Hematopoietic multipotent progenitor cell treated with erythropoietin and hydrocortisone succinate and interleukin-3 and kit ligand, for 8 days (in vitro differentiated cells): ENCODE measurements at places on chromosomes 3 and 15.

GRCh38 chr3:20316238-20316637 is 130.2 kb upstream of the SGO1 start:
- DNase-seq, result no peak

DNA sequence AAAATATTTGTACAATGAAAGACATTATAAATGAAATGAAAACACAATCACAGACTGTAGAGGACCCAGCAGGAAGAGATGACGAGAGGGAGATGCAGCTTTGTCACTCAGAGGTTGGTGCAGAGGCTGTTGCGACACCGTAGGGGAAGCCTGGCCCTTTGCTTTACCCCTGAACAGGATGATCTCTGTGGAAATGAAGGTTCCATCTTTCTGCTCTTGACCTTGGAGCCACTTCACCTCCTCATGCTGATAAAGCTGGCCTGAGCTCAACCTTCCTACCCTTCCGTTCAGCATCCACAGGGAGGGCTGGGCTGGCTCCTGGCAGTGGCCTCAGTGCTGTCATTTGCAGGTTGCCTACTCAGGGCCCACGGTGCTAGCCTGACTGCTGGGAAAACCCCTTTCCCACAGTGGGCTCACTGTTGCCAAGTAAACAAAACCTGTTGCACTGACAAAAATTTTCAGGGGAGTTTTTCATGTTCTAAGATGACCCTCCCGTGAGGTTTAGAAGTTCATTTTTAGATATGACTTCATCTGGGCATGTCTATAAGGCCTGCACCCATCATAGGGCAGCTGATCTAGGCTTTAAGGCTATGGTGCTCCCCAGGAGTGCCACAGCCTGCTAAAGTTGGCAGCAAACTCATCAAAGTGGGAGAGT is 3.0 kb upstream of the CD80 start:
- DNase-seq, result no peak

DNA sequence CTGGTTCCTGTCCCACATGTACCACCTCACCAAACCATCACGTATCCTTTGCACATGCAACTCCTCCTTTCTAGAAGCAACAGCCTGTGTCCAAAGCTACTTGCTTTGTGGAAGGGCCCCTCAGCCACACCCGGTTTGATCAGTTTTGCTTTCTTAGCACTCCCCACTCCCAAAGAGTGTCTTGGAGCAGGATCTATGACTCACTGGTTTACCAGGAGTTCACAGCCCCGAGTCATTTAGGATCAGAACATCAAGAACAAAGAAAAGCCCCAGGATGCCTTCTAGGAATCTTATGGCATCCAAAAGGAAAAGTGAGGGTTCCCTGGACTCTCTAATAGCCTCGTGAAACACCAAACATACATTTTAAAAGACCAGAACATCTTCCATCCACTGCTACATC is 50.7 kb upstream of the IGF1R start:
- DNase-seq, result no peak

DNA sequence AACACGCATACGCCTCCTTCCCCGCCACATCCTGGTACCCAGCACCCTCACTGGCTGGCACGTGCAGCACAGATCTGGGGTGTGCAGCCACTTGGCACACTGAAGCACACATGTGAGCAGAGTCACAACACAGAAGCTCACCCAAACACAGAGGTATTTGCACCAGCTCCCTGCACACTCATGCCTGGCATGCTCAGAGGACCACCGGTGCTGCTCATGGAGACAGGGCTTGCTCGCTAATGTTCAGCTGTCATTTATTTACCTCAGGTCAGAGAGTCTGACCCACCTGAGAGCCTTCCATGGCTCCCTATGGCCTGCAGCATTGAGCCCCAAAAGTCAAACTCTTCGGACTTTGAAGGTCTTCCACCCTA is 70.4 kb downstream of the ADAMTS7 start:
- no peak for DNase-seq

- DNase-seq, result no peak
Measured at GRCh38 chr3:150544041-150544440, 2.3 kb downstream of the SERP1 start.

DNA sequence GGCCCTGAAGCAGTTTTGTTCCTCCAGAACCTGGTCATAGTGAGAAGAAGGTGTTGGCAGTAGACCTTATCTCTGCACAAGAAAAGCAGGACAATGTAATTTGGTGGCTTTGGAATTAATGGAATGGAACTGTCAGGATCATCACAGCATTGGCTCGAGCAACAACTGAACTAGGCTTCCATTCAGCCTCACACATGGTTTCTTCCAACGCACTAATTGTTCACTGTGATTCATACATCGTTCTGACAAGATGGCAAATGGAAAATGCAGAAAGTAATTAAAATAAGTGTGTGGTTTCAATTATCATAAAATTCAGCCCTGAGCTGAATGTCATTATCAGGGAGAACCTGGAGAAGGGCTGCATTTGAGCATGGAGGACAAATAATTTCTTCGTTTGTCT is 80.6 kb downstream of the MFSD1 start:
- DNase-seq, result no peak

DNA sequence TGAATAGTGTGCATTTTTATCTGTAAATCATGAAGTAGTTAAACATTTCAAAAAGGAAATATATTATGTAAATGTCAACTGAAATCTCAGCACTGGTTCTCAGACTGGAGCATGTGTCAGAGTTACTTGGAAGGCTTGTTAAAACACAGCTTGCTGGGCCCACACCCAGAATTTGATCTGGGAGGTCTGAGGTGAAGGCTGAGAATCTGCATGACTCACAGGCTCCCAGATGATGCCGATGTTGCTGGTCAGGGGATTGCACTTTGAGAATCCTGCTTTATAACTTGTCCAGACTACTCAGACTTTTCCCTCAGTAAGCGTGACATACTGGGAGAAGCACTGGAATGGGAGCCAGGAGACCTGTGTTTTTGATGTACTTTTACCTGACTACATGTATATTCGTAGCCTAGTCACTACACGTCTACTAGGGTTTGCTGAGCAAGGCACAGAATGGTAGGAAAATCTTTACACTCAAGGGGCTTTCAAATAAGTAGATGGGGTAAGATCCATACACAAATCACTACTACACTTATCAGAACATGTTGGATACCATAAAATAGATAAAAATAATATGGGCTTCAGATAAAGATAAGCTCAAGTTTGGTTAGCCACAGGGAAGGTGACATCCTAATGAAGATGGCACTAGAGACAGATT is 77.1 kb upstream of the MEX3B start:
- DNase-seq, result no peak

GRCh38 chr3:64681827-64682226 is 6.0 kb downstream of the ADAMTS9 start:
- no peak for DNase-seq

DNA sequence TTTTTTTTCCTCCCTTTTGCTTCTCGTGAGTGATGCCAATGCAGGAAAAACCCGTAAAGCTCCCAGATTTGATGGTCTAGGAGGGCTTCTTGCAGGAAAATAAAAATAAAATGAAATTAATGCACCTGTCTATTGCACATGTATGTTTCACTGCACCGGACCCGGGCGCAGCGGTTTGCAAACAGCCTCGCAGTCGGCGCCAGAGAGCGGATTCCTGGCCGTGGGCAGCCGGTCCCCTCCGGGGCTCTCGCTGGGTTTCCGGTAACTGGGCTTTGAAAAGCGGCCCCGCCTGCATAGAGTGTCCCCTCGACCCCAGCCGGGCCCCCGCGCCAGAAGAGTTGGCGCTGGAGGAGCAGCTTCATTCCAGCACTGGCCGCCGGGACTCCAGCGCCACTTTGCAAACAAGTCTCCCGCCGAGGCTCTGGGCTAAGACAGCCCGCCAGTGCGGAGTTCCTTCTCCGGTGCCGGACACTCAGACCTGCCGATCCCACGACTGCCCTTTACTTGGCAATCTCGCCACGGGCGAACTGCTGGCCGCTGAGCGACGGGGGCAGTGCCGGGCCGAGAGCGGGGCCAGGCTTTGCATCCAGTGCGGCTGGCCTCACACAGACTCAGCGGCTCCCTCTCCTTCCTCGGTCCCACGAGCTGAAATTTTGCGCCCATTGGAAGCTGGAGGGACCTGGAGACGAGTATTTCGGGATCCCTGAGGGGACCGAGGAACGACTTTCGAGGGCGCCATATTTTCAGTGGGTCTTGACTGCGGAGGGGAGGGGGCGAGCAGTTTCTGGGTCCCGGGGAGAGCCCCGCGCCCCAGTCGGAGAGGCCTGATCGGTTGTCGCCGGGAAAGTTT is 225.9 kb upstream of the C2CD4B start:
- DNase-seq, result peak; percentile 47

GRCh38 chr15:100175406-100176114 is 166.2 kb downstream of the ADAMTS17 start:
- DNase-seq, result no peak

DNA sequence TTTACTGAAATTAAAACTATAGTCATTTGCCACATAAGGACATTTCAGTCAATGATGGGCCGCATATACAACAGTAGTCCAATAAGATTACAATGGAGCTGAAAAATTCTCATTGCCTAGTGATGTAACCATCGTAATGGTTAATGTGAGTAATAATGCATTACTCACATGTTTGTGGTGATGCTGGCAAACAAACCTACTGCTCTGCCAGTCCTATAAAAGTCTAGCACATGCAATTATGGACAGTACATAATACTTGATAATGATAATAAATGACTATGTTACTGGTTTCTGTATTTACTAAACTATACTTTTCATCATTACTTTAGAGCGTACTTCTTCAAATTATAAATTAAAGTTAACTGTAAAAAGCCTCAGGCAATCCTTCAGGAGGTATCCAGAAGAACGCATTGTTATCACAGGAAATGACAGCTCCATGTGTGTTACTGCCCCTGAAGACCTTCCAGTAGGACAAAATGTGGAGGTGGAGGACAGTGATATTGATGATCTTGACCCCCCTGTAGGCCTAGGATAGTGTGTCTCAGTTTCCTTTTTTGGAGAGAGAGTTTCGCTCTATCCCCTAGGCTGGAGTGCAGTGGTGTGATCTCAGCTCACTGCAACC is 102.7 kb downstream of the ATP1B3 start:
- DNase-seq, result no peak

DNA sequence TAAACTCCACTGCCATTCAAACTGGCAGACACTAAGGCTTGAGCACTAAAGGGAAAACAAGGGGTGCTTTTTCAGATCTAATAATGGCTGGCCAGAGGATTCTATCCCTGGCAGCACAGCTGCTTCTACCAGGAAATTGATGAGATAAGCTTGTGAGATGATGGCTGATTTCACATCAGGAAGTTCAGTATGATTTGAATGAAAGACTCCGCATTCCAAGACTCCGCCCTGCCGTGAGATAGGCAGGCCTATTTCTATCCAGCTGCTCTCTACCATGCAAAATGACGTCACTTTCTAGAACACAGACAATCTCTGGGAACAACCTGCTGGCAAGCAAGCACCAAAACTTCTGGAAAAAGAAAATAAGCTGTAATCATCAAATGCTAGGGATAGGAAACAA is 171.8 kb downstream of the WDR76 start:
- no peak for DNase-seq

DNA sequence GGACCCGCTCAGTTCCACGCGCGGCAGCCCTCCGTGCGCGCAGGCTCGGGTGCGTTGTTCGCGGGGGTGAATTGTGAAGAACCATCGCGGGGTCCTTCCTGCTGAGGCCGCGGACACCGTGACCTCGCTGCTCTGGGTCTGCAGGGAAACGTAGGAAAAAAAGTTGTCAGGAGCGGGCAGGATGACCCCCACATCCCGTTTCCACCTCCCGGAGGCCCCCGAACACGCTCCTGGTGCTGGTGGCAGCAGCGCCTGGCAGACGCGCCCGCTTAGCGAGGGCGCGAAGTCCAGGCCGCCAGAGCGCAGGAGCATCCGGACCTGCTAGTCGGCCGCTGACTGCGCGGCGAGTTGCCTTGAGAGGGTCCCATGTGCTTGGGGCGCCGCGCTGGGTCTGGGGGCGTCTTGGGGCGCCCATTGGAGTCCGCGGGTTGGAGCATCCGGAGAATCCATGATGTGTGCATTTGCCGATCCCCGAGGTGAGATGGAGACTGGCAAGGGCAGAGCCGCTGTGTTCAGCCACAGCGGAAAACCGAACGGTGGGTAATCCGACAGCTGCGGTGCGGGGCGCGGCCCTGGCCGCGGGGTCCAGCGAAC is 520 bp downstream of the GREM1 start:
- no peak for DNase-seq

DNA sequence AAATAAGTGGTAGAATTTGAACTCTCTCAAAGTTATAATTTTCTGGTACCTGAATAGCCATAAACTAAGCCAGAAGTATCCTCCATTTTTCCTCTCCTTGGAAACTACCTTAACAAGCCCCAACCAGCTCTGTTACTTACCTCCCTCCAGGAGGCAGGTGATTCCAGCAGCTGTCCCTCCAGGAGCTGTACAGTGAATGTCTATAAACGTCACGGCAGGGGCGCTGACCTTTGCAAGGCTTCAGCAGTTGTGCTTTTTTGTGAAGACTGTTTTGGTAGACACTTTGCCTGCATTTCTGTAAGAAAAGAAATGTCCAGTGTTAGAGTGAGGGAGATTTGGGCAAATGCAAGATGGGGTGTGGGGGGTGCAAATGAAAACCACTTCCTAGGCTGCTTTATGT is 67.2 kb downstream of the LEO1 start:
- DNase-seq, result no peak
